ENCODE measurements at places on chromosomes 12 and 14.

GRCh38 chr14:84750763-84751554, 779.0 kb upstream of the FLRT2 start:
- no peak for DNase-seq

DNA sequence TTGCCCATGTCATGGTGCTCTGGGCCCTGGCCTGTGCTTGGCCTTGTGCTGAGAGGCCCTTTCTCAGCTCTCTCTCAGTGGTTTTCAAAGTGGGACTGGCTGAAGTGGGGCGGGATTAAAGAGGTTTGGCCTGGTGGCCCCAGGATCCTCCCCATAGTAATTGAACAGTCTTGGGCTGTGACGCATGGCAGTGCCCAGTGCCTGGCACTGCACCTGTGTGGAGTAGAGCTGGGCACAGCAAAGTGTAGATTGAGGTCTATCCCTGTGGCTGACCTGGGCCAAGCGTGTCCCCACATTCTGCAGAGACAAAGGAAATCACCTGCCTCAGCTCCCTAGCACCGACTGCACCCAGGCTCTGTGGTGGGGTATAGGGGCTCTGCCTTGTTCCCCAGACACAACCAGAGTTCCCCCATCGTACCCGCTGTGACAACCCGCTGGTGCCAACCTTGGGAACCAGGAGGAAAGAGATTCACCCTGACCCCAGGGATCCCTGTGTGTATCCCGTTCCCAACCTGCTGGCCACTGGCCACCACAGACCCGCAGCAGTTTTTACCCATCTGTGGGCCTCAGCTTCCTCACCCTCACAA, 9.9 kb upstream of the CYP46A1 start:
- no peak for DNase-seq

DNA sequence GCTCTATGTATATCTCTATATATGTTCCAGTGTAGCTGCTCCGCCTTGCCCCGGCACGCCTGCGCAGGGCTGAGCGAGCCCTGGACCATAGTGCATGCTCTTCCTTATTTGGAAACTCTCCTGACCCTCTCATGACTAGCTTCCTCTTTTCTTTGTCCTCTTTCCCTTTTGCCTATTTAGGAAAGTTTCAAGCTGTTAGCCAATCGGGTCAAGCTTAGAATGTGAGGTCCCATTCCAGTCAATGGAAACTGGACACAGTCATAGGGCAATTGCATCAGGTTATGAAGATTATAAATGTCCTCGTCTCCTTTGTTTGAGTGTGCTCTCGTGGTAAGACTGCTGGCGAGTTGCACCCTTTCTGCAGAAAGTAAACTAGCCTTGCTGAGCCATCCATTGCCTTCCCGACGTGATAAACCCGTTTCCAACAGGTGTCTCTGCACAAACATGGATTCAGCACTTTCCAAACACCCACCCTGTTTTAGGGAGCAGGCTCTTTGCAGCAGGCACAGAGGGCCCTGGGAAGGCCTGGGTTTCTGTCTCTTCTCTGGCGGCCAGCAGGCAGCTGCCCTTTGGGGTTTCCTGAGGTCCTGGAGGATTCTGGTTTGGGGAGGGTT, 30.9 kb downstream of the CCDC92 start:
- no peak for DNase-seq

- peak; percentile 5 for DNase-seq
These were observed 231.2 kb downstream of the ETNK1 start for GRCh38 chr12:22856178-22856577.

GRCh38 chr12:14825256-14825655, 11.3 kb upstream of the SMCO3 start:
- DNase-seq, result no peak

GRCh38 chr14:37013078-37013477, 159.3 kb downstream of the SLC25A21 start:
- DNase-seq, result no peak

GRCh38 chr12:75943730-75944096, 87.9 kb downstream of the PHLDA1 start:
- DNase-seq, result no peak

GRCh38 chr14:75023108-75023507, 20.4 kb downstream of the EIF2B2 start:
- DNase-seq, result no peak

DNA sequence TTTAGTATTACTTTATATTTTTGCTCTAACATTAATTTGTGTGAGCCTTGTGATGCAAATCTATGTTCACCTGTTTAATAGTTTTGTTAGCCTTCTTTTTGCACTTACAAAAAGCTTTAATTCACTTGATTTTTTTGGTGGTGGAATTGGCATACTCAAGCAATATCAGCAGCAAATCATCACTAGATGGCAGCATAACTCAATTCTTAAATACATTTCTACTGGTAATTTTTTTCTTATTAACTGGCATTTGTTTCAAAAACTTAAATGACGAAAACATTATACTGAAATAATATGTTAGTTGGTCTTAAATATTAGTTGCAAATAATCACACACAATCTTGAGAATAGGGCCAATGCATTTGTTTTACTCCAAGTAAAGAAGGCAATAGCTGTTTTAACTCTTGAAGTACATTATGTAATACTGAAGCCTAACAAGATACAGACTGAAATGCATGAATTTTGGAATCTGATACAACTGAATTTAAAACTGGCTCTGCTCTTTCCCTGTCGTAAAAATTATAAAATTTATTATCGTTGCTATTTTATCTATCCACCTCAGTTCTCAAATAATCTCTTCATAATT, 151.5 kb downstream of the ATXN7L3B start:
- no peak for DNase-seq

GRCh38 chr12:124758266-124759220, 105.1 kb downstream of the SCARB1 start:
- no peak for DNase-seq
